Activated T-helper 1 cell treated with anti-CD3 and anti-CD28 coated beads, Interleukin-12 subunit alpha, Interleukin-12 subunit beta, Interleukin-2, Interleukin-4 antibody, amounts not matched to agents 30 ng/mL and 10 ng/mL and 1 ng/mL, durations not matched to agents 14 hours and 24 hours and 36 hours (primary cell): ENCODE measurements at places on chromosomes 11 and 22.

GRCh38 chr11:11436715-11437313, 83.8 kb upstream of the CSNK2A3 start:
- no peak overlapping the region for H3K4me3 ChIP-seq
- no peaks in the 10 kb centered on the region for H3K36me3 ChIP-seq
- no peak overlapping the region for H3K27ac ChIP-seq

DNA sequence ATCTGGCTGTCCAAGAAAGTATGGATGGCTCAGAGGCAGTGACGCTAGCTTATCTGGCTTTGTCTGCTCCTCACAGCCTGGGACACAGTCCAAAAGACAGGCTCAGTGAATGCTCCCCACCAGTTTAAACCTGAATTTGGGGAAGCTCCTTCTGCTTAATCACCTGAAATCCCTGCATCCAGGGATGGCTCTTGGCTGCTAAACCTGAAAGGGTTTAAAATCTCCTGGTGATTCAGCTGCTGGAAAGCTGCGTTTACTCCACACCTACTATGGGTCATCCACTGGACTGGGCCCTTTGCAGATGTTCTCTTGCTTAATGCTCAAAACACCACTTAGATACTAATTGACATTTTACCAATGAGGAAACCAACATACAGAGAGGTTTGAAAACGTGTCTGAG, 302.0 kb upstream of the NARS2 start:
- H3K4me1 ChIP-seq = no peaks in the 10 kb centered on the region
- H3K27me3 ChIP-seq = no peaks in the 10 kb centered on the region
- H3K4me3 ChIP-seq = no peak overlapping the region
- no peak overlapping the region for H3K27ac ChIP-seq
- no peak for DNase-seq
- no peaks in the 10 kb centered on the region for H3K36me3 ChIP-seq

GRCh38 chr11:116650052-116650451, 122.7 kb downstream of the BUD13 start:
- H3K36me3 ChIP-seq = no peaks in the 10 kb centered on the region
- peaks cover 3% of the 10 kb centered on the region for H3K27me3 ChIP-seq
- H3K27ac ChIP-seq = no peak overlapping the region
- no peak overlapping the region for H3K4me3 ChIP-seq

DNA sequence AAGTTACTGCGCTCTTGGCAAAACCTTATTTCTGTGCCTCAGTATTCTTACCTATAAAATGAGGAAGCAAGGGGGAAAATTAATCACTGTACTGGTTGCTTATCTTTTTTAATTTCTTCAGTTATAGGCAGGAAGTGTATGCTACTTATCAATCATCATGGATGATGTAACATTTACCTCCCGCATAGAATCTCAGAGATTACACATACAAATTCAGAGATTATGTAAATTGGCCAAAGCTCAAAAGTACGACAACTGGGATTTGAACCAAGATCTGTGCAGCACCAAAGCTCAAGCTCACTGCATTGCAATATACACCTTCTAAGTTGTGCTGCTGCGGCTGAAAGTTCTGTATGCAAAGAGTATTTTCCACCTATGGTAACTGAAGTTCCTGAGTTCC, 83.0 kb downstream of the PDHX start:
- peaks cover 7% of the 10 kb centered on the region for H3K27me3 ChIP-seq
- peaks cover 48% of the 10 kb centered on the region for H3K4me1 ChIP-seq
- H3K4me3 ChIP-seq = no peak overlapping the region
- H3K36me3 ChIP-seq = no peaks in the 10 kb centered on the region
- no peak overlapping the region for H3K27ac ChIP-seq

- DNase-seq = no peak
- H3K36me3 ChIP-seq = no peaks in the 10 kb centered on the region
- H3K4me3 ChIP-seq = no peak overlapping the region
- peaks cover 7% of the 10 kb centered on the region for H3K4me1 ChIP-seq
Measured at GRCh38 chr22:23152238-23153114, 7.2 kb downstream of the RAB36 start.

DNA sequence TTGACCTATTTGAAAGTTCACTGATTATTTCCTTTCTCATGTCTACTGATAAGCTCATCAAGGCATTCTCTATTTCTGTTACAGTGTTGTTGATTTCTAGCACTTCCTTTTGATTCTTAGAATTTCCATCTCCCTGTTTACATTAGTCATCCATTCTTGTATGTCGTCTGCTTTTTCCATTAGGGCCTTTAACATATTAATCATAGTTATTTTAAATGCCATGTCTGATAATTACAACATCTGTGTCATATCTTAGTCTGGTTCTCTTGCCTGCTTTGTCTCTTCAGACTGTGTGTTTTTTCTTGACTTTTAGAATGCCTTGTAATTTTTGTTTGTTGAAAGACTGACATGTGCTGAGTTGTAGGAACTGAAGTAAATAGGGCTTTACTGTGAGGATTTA, 602.1 kb downstream of the SOX6 start:
- no peaks in the 10 kb centered on the region for H3K36me3 ChIP-seq
- H3K4me1 ChIP-seq = no peaks in the 10 kb centered on the region
- no peak for DNase-seq
- H3K27me3 ChIP-seq = no peaks in the 10 kb centered on the region
- H3K4me3 ChIP-seq = no peak overlapping the region
- no peak overlapping the region for H3K27ac ChIP-seq
